ENCODE measurements at places on chromosomes 1 and 21.

- DNase-seq = no peak
These were observed 38.2 kb downstream of the PTPRC start for GRCh38 chr1:198677027-198677426.

GRCh38 chr1:206706806-206707366 is 22.2 kb downstream of the MAPKAPK2 start:
- DNase-seq = no peak

DNA sequence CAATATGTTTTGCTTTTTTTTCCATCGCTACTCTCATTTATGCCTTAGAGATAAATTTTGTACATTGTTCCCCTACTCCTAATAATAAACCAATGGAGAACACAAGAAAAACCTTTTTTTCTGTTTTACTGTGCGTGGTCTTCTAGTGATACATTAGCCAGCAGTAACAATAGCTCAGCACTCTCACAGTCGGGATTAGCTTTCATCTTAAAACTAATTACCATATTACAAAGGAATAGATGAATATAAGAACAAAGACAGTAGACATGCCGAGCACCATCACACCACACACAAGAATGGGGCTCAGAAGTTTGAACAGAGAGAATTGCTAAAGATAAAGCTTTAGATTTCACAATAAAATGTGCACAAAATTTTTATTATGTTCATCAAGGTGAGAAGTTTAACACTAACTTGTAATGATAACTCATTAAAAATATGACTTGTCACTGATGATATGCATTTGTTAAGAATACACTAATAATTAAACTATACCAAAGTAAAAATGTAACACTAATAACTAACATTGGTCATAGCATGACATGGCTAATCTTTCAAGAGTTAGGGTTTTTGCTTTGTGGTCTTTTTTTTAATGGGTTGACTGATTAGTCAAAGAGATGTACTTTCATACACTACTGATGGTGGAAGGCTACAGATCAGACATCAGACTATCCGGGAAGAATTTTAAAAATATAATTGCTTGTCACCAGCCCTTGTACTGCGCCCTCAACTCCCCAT is 61.8 kb downstream of the EXTL2 start:
- no peak for DNase-seq

- no peak for DNase-seq
These were observed 2.2 kb downstream of the OR10Z1 start for GRCh38 chr1:158607296-158607695.

DNA sequence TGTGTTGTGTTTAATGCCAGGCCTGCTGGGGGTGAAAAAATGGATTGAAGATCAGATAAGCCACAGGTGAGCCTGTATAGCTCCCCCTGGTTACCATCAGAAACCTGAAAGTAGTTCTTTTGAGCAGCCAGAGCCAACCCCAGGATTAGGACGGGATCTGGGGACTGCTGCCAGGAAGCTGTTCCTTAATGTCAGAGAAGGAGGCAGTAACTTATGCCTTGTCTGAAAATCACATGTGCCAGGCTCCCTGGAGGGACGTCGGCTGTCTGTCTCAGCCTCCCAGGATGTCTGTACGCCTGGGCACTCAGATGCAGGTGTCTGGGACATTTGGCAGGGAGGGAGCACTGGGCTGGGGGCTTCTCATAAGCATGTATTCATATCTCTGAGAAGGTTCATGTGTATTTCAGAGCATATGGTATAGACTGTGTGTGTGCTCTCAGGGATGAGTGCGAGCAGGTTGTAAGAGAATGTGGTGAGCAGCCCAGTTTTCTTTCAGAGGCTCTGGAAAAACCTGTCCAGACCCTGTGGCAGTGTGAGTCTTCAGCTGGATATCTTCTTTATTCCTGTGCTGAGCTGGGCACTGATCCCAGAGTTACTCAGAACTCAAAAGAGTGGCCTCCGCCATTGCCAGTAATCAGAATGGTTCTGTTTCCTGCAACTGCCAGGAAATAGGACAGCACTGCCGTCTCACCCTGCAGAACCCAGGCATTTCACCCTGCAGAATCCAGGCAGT is 2.8 kb downstream of the FAM43B start:
- DNase-seq = no peak

All from immature natural killer cell (primary cell).